ENCODE measurements at places on chromosomes 1 and 21. TPM values are rescaled to one million over a fixed set of nuclear protein-coding genes. Genes with fewer than 3 reads are reported as not detected.

S100A16 gene
- 2,471 TPM for polyA plus RNA-seq

BECN2 gene
- not detected for polyA plus RNA-seq

IPO13 gene
- polyA plus RNA-seq = 38.6 TPM

FAM163A gene
- not detected for polyA plus RNA-seq

S100A9 gene
- 694 TPM for polyA plus RNA-seq

SEC16B gene
- polyA plus RNA-seq = 0.99 TPM

RGS8 gene
- polyA plus RNA-seq = not detected

SPRR5 gene
- not detected for polyA plus RNA-seq

DTL gene
- polyA plus RNA-seq = 46.9 TPM

TMCC2 gene
- polyA plus RNA-seq = 1.4 TPM

IFNAR2 gene
- 15.4 TPM for polyA plus RNA-seq

STIL gene
- polyA plus RNA-seq = 17.6 TPM

DYNLT5 gene
- polyA plus RNA-seq = not detected

Measured in mammary epithelial cell (primary cell).